Stimulated activated CD8-positive, alpha-beta memory T cell treated with anti-CD3 and anti-CD28 coated beads, Interleukin-4, amount 100 ng/mL, for 24 hours (primary cell): ENCODE measurements at places on chromosomes 5 and 9.

DNA sequence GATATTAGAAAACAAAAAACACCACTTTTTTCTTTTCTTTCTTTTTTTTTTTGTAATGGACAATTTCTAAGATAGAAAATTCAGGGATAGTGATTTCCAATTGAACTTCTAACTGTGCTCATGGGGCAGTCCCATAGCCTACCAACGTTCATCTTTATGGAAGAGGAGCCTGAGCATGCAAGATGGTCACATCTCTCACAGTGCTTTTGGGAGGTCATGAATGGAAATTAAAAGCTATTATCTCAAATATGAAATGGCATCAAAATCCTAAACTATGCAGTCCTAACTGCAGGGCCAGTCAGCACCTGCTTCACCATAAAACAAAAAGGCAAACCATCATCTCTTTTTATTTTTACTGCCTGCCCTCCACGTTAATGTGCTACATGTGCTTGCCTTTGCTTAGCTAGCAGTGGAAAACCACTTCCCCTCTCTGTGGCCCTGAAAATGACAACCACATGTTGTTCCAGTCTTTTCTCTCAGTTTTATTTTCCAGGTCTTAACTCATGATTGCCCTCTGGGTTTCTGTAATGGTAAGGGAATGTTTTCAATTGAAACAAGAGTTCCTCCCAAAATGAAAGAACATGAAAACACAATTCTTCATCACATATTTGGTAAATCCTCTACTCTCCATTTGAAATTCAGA is 16.7 kb downstream of the IFNB1 start:
- no peak for DNase-seq

GRCh38 chr5:8136271-8136670 is 267.3 kb downstream of the MTRR start:
- DNase-seq, result no peak

DNA sequence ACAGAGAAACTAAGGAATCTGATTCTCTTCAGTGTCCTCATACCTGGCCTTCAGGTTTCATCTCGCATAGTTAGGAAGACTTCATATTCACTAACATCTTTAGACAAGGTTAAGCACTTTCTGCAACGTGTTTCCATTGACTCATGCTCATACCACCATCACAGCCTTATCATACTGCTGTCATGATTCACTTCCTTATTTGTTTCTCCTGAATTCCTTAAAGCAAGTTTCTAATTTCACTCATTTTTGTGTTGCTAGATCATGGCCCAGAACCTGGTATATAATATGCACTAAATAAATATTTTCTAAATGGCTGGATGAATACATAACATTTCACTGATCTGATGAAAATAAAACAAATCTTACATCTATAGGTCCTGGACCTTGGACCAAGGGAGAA is 472.9 kb downstream of the PRELID2 start:
- DNase-seq, result no peak

- DNase-seq, result no peak
Measured at GRCh38 chr5:150066901-150067396, 19.4 kb downstream of the CSF1R start.

DNA sequence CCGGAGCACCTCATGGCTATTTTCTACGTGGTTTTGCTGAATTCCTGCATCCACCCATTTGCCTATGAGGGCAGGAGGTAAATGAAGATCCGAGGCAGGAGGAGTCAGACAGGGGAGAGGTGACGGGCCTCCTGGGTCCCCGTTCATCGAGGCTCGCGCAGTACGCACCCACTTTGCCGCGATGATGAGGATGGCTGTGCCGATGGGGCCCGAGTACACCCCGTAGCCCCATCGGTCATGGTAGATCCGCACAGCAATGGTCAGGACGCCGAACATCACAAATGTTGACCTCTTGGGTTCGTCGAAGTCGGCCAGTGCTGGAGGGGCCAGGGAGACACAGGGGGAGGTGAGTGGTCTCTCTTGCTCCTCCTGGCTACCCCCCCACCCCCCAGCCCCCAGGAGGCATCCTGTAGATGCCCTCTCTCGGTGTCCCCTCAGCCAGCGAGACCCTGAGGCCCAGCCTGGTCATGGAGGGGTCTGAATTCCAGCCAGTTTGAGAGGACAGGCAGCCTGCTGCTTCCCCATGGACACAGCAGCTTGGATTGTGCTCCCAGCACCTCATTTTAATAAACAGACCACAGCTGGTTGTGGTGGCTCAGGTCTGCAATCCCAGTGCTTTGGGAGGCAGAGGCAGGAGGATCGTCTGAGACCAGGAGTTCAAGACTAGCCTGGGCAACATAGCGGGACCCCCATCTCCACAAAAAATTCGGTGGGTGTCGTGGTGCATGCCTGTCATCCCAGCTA is 5.9 kb downstream of the MYMK start:
- no peak for DNase-seq

DNA sequence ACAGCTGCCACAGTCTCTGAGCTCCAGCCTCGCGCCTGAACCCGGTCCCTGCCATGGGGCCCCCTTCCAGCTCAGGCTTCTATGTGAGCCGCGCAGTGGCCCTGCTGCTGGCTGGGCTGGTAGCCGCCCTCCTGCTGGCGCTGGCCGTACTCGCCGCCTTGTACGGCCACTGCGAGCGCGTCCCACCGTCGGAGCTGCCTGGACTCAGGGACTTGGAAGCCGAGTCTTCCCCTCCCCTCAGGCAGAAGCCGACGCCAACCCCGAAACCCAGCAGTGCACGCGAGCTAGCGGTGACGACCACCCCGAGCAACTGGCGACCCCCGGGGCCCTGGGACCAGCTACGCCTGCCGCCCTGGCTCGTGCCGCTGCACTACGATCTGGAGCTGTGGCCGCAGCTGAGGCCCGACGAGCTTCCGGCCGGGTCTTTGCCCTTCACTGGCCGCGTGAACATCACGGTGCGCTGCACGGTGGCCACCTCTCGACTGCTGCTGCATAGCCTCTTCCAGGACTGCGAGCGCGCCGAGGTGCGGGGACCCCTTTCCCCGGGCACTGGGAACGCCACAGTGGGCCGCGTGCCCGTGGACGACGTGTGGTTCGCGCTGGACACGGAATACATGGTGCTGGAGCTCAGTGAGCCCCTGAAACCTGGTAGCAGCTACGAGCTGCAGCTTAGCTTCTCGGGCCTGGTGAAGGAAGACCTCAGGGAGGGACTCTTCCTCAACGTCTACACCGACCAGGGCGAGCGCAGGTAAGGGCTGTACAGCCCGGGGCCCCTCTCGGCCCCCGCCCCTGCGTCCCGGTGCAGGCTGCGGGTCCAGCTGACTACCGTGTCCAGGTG is 509 bp downstream of the LVRN start:
- DNase-seq, result no peak

GRCh38 chr5:160377651-160378050 is 7.2 kb upstream of the C1QTNF2 start:
- no peak for DNase-seq

GRCh38 chr5:80208381-80208780 is 47.5 kb downstream of the SERINC5 start:
- DNase-seq, result no peak

- DNase-seq, result no peak
Measured at GRCh38 chr5:40258222-40258621, 421.5 kb upstream of the PTGER4 start.

GRCh38 chr5:119578937-119579336 is 50.4 kb upstream of the FAM170A start:
- DNase-seq, result no peak

DNA sequence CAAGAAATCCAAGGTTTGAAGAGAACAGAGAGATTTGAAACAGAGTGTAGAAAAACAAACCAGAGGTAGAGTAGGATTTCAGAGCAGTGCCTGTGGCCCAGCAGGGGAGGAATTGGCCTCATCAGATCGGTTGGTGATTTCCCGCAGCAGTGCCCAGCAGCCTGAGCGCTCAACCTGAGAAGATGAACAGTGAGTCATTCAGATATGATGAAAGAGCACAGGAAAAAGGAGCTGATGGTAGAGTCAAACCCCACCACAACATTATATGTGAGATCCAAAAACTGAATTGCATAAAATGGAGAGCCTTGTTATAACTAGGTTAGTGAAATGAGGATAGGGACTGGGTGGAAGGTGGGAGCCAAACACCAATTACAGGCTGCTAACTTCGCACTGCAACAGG is 248.9 kb downstream of the PIK3R1 start:
- peak; percentile 22 for DNase-seq

GRCh38 chr5:94376672-94377345 is 241.6 kb downstream of the KIAA0825 start:
- DNase-seq, result no peak

DNA sequence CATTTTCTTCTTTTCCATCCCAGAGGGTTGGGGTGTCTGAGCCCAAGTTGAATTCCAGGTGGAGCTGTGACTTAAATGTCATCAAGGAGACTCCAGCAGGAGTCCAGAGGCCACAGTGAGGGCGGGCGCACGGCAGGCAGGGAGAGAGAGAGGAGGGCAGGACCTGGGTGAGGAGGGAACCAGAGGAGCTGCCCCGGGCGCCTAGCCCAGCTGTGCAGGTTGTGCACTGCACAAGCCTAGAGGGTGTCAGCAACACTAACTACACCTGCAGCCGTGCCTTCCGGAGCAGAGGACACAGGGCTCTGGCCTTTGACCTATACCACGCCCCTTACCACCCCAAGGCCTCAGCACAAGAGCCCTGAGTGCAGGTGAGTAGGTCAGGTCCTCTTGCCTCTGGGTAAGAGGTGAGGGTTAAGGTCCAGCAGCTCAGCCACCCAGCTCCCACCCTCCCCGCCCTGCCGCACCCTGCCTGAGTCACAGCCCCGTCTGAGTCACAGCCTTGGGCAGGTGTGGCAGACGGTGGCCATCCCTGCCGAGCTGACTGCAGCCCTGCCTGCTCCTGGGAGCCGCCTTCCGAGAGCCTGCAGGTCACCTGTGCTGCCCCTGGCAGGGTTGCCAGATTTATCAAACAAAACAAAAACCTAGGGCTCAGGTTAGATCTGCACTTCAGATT is 6.4 kb upstream of the AGPAT2 start:
- DNase-seq, result no peak

GRCh38 chr5:14399054-14399692 is 182.4 kb upstream of the OTULINL start:
- no peak for DNase-seq

DNA sequence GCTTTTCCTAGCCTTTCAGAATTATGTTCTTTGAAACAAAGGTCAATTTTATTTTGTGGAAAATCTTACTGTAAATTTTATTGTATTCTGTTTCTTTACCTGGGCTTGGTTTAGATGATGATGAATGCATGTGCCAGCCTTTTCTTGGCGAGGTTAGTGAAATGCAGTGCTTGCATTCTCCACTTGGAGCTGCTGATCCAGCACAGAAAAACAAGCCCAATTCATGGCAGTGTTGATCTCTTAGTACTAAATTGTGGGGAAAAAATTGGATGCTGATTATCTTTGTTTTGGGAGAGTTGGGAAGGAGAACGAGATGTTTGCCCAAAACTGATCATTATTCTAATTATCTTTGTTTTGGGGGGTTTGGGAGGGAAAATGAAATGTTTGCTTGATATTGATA is 3.7 kb downstream of the HABP4 start:
- no peak for DNase-seq

DNA sequence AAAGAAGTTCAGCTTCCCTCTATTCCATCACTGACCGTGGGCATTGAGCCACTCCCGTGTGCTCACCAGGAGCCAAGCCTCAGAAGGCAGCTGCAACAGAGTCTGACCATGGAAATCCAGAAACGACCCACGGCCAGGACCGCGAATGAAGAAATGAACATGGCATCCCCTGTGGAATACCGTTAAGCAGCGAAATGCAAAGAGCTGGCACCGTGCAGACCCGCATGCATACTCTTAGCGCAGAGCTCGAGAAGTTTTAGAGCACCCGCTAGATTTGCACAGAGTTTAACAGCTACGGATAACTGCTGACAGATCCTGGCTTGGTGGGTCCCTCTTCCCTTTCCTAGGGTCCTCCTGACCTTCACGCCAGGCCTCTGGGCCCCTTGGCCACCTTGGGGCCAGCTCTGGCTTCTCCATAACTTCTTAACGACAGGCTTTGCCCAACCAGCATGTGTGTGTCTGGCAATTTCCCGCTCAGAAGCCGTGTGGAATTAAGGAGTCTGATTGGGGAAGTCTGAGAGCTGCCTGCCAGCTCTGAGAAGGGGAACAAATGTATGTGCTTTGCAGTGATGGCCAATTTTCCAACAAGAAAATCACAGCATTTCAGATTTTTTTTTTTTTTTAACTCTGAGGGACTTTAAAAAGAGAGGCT is 75.3 kb upstream of the COL5A1 start:
- no peak for DNase-seq

DNA sequence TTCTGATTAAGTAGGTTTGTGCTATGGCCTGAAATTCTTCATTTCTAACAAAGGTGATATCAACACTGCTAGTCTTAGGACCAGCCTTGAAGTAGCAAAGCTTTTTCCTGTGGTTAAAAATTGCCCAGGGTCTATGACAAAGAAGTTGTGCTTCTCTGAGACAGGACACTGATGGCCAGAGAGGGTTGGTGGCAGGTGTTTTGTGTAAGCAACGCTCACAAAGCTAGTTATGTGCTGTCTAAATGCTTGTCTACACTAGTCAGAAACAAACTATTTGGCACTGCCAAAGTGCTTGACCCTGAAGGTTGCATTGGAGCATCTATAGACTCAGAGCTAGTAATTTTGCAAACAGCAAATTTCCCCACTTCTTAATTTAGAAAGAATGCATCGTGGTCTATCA is 44.1 kb upstream of the SELENOP start:
- DNase-seq, result no peak

DNA sequence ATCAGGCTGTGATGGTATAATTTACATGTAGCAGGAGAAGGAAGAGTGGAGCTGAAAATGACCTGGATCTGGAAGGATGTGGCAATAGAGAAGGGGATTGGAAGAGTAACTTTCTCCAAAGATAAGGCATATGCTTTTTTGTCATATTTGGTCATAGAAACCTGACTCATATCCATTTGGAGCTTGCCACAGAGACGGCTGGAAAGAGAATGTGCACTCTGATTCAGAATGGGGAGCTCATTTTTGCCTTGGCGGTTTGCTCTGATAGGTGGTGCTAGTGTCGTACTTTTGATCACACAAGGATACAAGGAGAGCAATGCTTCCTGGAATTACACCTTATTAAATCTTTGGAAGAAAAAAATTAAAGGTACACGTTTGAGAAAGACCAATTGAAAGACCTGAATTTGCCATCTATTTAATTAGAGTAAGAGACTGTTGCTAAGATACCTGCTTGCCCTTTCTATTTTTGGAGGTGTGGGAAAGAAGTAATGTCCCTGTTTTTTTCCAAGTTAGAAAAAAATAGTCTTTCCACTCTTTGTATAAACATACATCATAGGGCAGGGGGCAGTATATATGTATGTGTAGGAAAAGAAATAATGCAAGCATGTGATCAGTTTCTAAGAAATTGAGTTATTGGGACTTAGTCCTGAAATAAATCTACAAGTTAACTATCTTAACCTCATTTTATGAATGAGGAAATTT is 5.4 kb downstream of the LSM11 start:
- DNase-seq, result no peak

GRCh38 chr9:130701059-130702022 is 7.8 kb downstream of the EXOSC2 start:
- peak; percentile 52 for DNase-seq

GRCh38 chr9:23543419-23543818 is 282.6 kb downstream of the ELAVL2 start:
- no peak for DNase-seq

DNA sequence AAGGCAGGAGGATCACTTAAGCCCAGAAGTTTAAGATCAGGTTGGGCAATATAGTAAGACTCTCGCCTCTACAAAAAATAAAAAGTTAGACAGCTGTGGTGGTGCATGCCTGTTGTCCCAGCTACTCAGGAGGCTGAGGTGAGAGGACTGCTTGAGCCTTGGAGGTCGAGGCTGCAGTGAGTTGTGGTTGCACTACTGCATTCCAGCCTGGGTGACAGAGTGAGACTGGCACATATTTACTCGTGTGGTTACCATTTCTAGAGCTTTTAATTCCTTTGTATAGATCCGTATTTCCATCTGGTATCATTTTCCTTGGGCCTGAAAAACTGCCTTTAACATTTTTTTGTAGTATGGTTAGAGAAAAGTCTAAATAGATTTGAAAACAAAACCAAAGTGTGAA is 7.8 kb downstream of the IL6ST start:
- no peak for DNase-seq
